ENCODE measurements at places on chromosomes 3 and 15.
A peak's percentile ranks its signal among the peaks of the same experiment; 100 is the strongest.

- no peak for DNase-seq
- no peak overlapping the region for H3K27ac ChIP-seq
- H3K36me3 ChIP-seq, result no peaks in the 10 kb centered on the region
- H3K4me1 ChIP-seq, result no peaks in the 10 kb centered on the region
- H3K4me3 ChIP-seq, result no peak overlapping the region
- H3K27me3 ChIP-seq, result no peaks in the 10 kb centered on the region
Observed at GRCh38 chr3:175965036-175965435, 1105.9 kb downstream of the NAALADL2 start.

DNA sequence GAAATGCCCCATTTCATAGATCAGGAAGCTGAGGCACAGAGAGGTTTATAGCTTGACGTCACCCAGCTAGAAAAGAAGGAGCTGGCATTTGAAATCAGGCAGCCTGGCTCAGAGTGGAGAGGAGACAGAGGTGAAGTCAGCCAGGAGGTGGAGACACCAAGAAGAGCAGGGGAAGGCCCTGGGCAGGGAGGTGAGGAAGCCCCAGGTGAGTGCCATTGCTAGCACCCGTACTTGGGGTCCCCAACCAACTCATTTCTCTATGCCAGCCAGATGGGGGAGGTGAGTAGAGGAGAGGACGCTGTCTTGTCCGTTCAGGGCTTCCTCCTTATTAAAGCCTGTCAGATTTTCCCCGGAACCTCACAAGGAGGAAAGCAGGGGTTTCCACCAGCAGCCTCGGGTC, 149.6 kb upstream of the TLE3 start:
- DNase-seq, result no peak
- H3K27ac ChIP-seq, result no peak overlapping the region
- H3K27me3 ChIP-seq, result no peaks in the 10 kb centered on the region
- H3K36me3 ChIP-seq, result no peaks in the 10 kb centered on the region

DNA sequence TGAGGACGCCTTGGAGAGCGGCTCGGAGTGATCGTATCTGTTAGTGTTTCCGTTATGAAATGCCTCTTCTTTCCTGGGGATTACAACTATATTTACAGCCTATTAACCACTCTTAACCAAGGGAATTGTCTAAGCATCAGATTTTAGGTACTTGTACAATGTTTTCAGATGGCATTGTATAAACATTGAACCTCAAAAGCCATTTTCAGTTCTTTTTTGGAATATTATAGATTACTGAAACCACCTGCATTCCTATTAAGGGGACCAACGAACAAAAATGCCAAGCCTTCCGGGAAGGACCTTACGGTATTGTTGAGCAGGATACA, 1.1 kb downstream of the NEO1 start:
- peaks cover 14% of the 10 kb centered on the region for H3K4me1 ChIP-seq
- peak overlapping the region; percentile 85 for H3K27ac ChIP-seq
- peak overlapping the region; percentile 82 for H3K4me3 ChIP-seq
- DNase-seq, result no peak

DNA sequence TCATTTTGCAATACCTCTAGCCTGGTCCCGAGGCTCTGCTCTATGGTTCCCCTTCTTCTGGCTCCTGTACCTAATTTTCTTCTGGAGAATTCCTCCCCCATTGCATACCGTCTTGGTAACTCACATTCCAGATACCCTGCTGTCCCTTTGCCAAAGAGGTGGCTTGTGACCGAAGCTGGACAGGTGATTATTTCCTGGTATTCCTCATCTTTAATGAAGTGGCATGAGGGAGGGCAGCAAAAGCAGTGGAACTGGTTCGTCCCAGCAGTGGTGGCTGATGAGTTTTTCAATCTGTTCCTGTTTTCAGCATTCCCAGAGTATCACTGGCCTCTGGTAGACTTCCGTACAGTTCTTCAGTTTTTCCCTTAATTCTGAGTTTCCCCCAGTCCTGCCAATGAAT, 186.2 kb upstream of the CADPS start:
- H3K27me3 ChIP-seq, result no peaks in the 10 kb centered on the region
- no peak overlapping the region for H3K27ac ChIP-seq
- no peaks in the 10 kb centered on the region for H3K36me3 ChIP-seq
- DNase-seq, result no peak
- H3K4me1 ChIP-seq, result no peaks in the 10 kb centered on the region

- peaks cover 7% of the 10 kb centered on the region for H3K4me1 ChIP-seq
- DNase-seq, result no peak
- no peak overlapping the region for H3K27ac ChIP-seq
- H3K27me3 ChIP-seq, result peaks cover 15% of the 10 kb centered on the region
- H3K36me3 ChIP-seq, result peaks cover 6% of the 10 kb centered on the region
Observed at GRCh38 chr15:26073430-26074333, 210.6 kb upstream of the ATP10A start.
